Neural crest cell (in vitro differentiated cells): ENCODE measurements at places on chromosomes 3 and 15. TPM values are rescaled to one million over a fixed set of nuclear protein-coding genes. Genes with fewer than 3 reads are reported as not detected.
A peak's percentile ranks its signal among the peaks of the same experiment; 100 is the strongest.

Gene NLGN1
- 18.6 and 20.0 TPM in 2 replicates for total RNA-seq

- DNase-seq = no peak
- H3K4me1 ChIP-seq = no peaks in the 10 kb centered on the region
- no peaks in the 10 kb centered on the region for H3K27me3 ChIP-seq
- no peak overlapping the region for H3K4me3 ChIP-seq
- H3K36me3 ChIP-seq = no peaks in the 10 kb centered on the region
Measured at GRCh38 chr15:68749793-68750192, 70.9 kb downstream of the ANP32A start.

Gene SEMA3F
- total RNA-seq = 4.2 and 5.8 TPM in 2 replicates

Gene LCMT2
- 18.8 and 18.9 TPM in 2 replicates for total RNA-seq

- H3K27me3 ChIP-seq = peaks cover 13% of the 10 kb centered on the region
- H3K4me1 ChIP-seq = no peaks in the 10 kb centered on the region
- no peak for DNase-seq
Measured at GRCh38 chr3:132246212-132246611, 71.0 kb upstream of the ACP3 start.

Gene GOLGA6L10
- total RNA-seq = 3.6 and 3.7 TPM in 2 replicates

GRCh38 chr15:52290800-52291199 is 4.8 kb downstream of the MYO5C start:
- no peak overlapping the region for H3K27ac ChIP-seq
- no peak overlapping the region for H3K4me3 ChIP-seq
- H3K27me3 ChIP-seq = peaks cover 19% of the 10 kb centered on the region
- peaks cover 26% of the 10 kb centered on the region for H3K4me1 ChIP-seq
- peaks cover 4% of the 10 kb centered on the region for H3K36me3 ChIP-seq
- DNase-seq = no peak

Gene CCDC50
- 48.2 and 48.4 TPM in 2 replicates for total RNA-seq

DNA sequence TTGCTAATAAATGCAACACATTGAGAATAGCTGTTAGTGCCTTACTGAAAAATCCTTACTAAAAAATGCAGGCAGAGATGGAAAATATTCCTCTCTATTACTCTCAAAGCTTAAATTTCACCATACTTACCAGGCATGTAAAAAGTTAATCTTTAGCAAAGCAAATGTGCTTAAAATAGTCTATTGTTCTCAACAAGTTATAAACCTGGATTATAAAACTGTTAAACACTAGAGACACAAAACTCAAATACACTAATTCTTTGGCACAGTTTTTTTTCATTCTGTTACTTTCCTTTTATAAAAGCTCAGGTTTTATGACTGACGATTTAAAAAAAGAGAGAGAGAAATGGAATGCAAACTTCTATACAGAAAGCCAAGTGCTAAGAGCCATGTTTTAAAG is 119.8 kb downstream of the THRB start:
- no peak overlapping the region for H3K27ac ChIP-seq
- no peaks in the 10 kb centered on the region for H3K27me3 ChIP-seq
- H3K4me1 ChIP-seq = no peaks in the 10 kb centered on the region
- H3K4me3 ChIP-seq = no peak overlapping the region
- no peak for DNase-seq

- no peaks in the 10 kb centered on the region for H3K27me3 ChIP-seq
- no peaks in the 10 kb centered on the region for H3K4me1 ChIP-seq
- DNase-seq = no peak
- H3K27ac ChIP-seq = peak overlapping the region; percentile 78
Measured at GRCh38 chr15:84681831-84682230, 23.8 kb upstream of the NMB start.

Gene ATP13A4
- 0.30 and 0.57 TPM in 2 replicates for total RNA-seq

DNA sequence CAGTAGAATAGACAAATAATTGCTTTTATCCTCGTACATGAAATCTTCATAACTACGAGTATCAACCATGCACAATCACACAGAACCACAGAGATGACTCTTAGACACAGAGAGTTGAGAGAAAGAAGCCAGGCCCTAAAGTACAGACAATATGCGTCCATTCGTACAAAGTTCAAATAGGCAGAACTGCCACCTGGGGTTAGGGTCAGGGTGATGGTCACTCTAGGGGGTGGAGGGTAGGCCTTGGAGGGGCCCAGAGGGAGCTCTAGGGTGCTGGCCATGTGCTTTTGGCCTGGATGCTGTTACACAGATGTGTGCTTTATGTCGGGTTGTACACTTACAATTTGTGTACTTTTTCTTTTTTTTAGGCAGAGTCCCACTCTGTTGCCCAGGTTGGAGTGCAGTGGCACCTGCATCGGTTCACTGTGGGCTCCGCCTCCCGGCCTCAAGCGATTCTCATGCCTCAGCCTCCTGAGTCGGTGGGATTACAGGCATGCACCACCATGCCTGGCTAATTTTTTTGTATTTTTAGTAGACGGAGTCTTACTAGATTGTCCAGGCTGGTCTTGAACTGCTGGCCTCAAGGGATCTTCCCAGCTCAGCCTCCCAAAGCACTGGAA is 65.9 kb upstream of the KLF13 start:
- no peaks in the 10 kb centered on the region for H3K36me3 ChIP-seq
- no peak overlapping the region for H3K4me3 ChIP-seq
- no peaks in the 10 kb centered on the region for H3K27me3 ChIP-seq
- peaks cover 4% of the 10 kb centered on the region for H3K4me1 ChIP-seq
- DNase-seq = no peak

GRCh38 chr3:58249358-58250092 is 11.9 kb downstream of the ABHD6 start:
- H3K27ac ChIP-seq = peak overlapping the region; percentile 0
- no peaks in the 10 kb centered on the region for H3K27me3 ChIP-seq
- no peak for DNase-seq
- no peaks in the 10 kb centered on the region for H3K36me3 ChIP-seq

- DNase-seq = no peak
- H3K4me1 ChIP-seq = peaks cover 6% of the 10 kb centered on the region
- H3K4me3 ChIP-seq = no peak overlapping the region
- peaks cover 23% of the 10 kb centered on the region for H3K36me3 ChIP-seq
- no peak overlapping the region for H3K27ac ChIP-seq
Measured at GRCh38 chr3:158152186-158152585, 42.3 kb downstream of the RSRC1 start.

Gene TTLL13
- 0.19 TPM in 1 of 2 replicates, not detected in the other for total RNA-seq

DNA sequence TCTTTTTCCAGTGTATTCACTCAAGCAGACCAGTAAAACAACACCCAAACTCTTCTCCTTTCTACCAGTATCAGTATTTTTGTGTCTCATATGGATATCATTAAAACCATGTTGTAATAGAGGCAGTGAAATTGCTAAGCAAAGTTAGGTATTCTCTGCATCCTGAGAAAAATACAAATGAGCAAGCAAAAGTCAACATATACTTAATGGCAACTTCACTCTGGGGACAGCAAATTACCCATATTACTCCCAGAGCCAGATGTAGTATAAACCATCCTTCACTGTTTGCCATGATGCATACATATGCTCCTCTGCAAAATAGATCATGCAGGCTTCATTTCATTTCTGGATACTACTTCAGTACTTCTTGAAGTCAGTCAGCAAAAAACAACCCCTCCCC is 22.1 kb downstream of the UBA5 start:
- H3K36me3 ChIP-seq = peaks cover 10% of the 10 kb centered on the region
- H3K27me3 ChIP-seq = no peaks in the 10 kb centered on the region
- no peaks in the 10 kb centered on the region for H3K4me1 ChIP-seq
- H3K27ac ChIP-seq = no peak overlapping the region

DNA sequence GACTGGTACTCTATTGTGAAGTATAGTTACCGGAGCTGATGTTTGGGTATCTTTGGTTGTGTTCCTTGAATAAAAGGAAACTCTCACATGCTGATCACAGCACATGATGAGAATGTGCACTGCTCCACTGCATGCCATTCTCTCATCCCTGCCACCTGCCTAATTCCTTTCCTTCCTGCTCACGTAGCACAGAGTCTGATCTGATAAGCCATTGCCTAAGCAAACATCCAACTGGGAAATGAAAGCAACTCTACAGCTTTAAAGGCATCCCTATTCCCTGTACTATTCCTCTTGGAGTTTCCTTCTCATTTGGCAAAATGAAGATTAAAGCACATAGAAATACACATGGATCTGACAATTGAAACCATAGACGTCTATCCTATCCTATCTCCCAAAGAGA is 359.8 kb downstream of the C3orf38 start:
- no peaks in the 10 kb centered on the region for H3K27me3 ChIP-seq
- no peak overlapping the region for H3K4me3 ChIP-seq
- H3K27ac ChIP-seq = no peak overlapping the region
- no peaks in the 10 kb centered on the region for H3K36me3 ChIP-seq
- DNase-seq = no peak
- H3K4me1 ChIP-seq = peaks cover 5% of the 10 kb centered on the region
